Pulmonary artery endothelial cell (primary cell): ENCODE measurements at places on chromosomes 7 and 10. TPM values are rescaled to one million over a fixed set of nuclear protein-coding genes. Genes with fewer than 3 reads are reported as not detected.

FFAR4 gene
- not detected in 2 replicates for total RNA-seq

NPC1L1 gene
- not detected in 2 replicates for total RNA-seq

TMEM236 gene
- 0.07 and 0.11 TPM in 2 replicates for total RNA-seq

WDR37 gene
- total RNA-seq = 22.3 and 32.1 TPM in 2 replicates

MBLAC1 gene
- total RNA-seq = 2.5 and 3.0 TPM in 2 replicates

CTBP2 gene
- total RNA-seq = 92.1 and 129 TPM in 2 replicates

ZNF786 gene
- 6.6 and 9.2 TPM in 2 replicates for total RNA-seq

CABCOCO1 gene
- 0.33 TPM in 1 of 2 replicates, not detected in the other for total RNA-seq

DNA sequence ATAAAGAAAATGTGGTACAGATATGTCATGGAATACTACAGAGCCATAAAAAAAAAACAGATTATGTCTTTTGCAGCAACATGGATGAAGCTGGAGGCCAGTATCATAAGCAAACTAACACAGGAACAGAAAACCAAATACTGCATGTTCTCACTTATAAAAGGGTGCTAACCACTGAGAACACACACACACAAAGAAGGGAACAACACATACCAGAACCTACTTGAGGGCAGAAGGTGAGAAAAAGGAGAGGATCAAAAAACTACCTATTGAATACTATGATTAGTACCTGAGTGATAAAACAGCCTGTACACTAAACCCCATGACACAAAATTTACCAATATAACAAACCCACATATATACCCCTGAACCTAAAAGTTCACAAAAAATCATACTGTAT lies 144.6 kb downstream of the TPK1 start:
- DNase-seq = no peak

DNA sequence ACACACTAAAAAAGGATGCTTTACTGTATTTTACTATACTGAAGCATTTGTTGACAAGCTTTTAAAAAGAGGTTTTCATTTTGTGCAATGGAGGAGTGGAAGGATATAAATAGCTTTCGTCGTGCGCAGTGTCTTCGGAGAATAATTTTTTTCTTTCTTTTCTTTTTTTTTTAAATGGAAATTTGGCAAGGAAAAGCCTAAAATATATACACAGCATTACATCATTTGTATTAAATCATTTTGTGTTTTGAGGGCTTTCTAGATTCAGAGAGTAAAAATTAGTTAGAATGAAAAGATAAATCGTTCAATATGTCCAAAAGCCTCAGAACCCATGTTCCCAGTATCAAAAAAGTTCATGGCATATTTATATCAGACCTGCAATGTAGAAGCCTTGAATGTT lies 150.2 kb upstream of the FERD3L start:
- no peak for DNase-seq

GRCh38 chr7:130945411-130945811 lies 211.4 kb upstream of the KLF14 start:
- DNase-seq = no peak

DNA sequence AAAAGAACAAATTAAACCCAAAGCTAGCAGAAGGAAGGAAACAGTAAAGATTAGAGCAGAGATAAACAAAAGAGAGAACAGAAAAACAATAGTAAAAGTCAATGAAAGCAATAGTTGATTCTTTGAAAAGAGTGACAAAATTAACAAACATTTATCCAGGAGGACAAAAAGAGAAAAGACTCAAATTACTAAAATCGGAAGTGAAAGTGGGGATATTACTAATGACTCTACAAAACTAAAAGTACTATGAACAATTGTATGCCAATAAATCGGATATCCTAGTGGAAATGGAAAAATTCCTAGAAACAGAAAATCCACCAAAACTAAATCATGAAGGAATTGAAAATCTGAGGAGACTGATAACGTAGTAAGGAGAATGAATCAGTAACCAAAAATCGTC lies 96.3 kb downstream of the SNX13 start:
- no peak for DNase-seq

- DNase-seq = no peak
Observed at GRCh38 chr7:136526408-136527105, 341.9 kb upstream of the CHRM2 start.

DNA sequence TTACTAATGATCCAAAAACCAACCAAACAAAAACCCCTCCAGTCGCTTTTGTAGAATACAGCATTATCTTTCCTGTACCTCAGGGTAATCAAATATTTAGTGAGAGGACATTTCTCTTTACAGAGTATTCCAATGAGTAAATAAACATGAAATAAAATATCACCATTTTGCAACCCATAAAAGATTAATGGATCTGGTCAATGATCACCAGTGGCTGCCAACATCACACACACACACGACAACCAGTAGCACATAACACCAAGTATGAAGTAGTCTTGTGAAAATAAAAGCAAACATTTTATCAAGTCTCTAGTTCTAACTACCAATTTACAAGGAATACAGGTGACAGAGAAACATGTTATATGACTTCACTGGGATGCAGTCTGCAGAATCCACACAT lies 188.6 kb upstream of the IMMP2L start:
- DNase-seq = no peak

DNA sequence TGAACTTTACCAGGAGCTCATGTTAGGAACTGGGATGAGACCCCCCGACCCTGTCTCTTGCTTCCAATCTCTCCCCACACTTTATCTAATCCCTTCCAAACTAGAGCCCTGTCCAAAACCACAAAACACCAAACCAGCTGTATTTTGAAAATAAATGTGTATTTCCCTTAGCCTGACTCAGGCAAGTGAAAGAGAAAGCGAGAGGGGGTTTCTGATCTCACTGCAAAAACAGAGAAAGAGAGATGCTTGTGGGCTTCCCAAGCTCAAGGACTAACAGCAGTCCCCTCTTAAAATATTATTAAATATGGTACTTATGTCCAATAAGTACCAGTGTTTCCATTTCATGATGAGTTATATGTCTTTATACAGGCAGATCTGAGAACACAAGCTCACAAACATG lies 122.0 kb downstream of the AGMO start:
- DNase-seq = no peak

GRCh38 chr10:71747551-71748523 lies 25.5 kb downstream of the VSIR start:
- DNase-seq = no peak

- DNase-seq = no peak
Observed at GRCh38 chr10:1824928-1825327, 87.6 kb upstream of the ADARB2 start.

- DNase-seq = no peak
Observed at GRCh38 chr7:66837007-66837406, 84.0 kb upstream of the TMEM248 start.

DNA sequence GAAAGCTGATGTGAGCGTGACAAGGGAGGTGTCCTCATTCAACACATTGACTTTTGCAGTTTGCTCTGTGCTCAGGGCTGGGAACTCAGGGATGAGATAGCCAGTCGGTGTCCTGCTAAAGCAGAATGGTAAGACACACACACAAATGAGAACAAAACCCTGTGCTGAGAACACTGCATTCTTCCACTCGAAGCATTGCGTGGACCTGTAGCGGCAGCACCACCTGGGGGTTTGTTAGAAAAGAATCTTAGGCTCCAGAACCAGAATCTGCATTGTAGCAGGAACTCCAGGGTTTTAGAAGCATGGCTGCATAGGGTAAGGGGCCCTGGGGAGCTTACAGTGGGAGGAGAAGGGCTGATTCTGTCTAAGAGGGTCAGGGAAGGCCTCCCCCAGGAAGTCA lies 21.5 kb upstream of the OGDHL start:
- DNase-seq = no peak

DNA sequence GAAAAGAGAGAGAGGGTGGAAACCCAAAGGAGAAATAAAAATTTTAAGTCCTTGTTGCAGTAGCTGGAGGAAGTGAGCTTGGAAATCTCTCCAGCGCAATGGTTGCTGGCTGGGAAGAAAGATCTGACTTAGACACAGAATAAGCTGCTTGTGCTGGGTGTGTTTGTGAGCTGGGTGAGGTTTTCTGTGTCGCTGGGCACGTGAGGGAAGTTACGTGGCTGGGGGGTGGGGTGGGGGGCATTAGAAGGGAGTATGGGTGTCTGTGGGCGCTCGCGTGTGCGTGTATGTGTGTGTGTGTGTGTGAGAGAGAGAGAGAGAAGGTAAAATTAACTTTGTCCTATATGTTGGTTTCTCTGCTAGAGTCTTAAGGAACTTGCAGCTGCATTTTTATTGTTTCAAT lies 11.6 kb downstream of the TCF7L2 start:
- DNase-seq = no peak

- no peak for DNase-seq
Observed at GRCh38 chr7:127683776-127684681, 32.0 kb downstream of the SND1 start.

- no peak for DNase-seq
Observed at GRCh38 chr10:90432866-90433265, 425.0 kb downstream of the HTR7 start.

DNA sequence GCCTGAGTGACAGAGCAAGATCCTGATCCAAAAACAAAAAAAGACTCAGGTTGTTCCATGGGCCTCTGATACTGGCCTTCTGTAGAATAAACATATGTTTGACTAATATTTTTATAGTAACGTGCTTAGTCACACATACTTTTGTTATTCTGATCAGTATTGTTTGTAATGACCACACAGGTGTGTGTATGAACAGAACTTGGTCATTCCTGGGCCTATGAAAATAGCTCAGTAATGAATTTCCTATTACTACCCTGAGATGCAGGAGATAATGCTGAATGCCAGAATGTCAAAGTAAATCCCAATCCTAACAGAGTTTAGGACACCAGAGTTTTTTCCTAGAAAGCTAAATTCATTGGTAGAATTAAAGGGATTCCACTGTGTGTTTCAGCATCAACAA lies 108.7 kb downstream of the DOCK4 start:
- no peak for DNase-seq
